Spleen (tissue), 13 donors: ENCODE measurements at places on chromosomes 3 and 15. TPM values are rescaled to one million over a fixed set of nuclear protein-coding genes. Genes with fewer than 3 reads are reported as not detected.

Gene LRRIQ4
- not detected for polyA plus RNA-seq

Gene HESX1
- 3.4 TPM for polyA plus RNA-seq

Gene GOLGA8T
- 0.19 TPM for polyA plus RNA-seq

Gene THSD4
- 0.93 TPM for polyA plus RNA-seq

Gene SAXO2
- polyA plus RNA-seq = 1.4 TPM

Gene RTP1
- polyA plus RNA-seq = not detected

Gene PLA2G4D
- polyA plus RNA-seq = not detected

Gene GHSR
- polyA plus RNA-seq = not detected

Gene ATP13A5
- polyA plus RNA-seq = 0.13 TPM

Gene AMOTL2
- polyA plus RNA-seq = 15.7 TPM

Gene GRM2
- 0.61 TPM for polyA plus RNA-seq

Gene ZNF860
- polyA plus RNA-seq = 1.3 TPM

Gene LTK
- polyA plus RNA-seq = 0.93 TPM

Gene ARPP21
- 0.12 TPM for polyA plus RNA-seq

Gene RARB
- polyA plus RNA-seq = 1.5 TPM

Gene SLC30A4
- 1.0 TPM for polyA plus RNA-seq

Gene PPIB
- 281 TPM for polyA plus RNA-seq
